ENCODE measurements at places on chromosomes 6 and 20.

GRCh38 chr6:153328194-153328593 is 197.1 kb upstream of the RGS17 start:
- no peak for DNase-seq

GRCh38 chr6:113376847-113377165 is 480.3 kb upstream of the MARCKS start:
- DNase-seq, result no peak

GRCh38 chr6:148528292-148528691 is 185.7 kb downstream of the SASH1 start:
- no peak for DNase-seq

DNA sequence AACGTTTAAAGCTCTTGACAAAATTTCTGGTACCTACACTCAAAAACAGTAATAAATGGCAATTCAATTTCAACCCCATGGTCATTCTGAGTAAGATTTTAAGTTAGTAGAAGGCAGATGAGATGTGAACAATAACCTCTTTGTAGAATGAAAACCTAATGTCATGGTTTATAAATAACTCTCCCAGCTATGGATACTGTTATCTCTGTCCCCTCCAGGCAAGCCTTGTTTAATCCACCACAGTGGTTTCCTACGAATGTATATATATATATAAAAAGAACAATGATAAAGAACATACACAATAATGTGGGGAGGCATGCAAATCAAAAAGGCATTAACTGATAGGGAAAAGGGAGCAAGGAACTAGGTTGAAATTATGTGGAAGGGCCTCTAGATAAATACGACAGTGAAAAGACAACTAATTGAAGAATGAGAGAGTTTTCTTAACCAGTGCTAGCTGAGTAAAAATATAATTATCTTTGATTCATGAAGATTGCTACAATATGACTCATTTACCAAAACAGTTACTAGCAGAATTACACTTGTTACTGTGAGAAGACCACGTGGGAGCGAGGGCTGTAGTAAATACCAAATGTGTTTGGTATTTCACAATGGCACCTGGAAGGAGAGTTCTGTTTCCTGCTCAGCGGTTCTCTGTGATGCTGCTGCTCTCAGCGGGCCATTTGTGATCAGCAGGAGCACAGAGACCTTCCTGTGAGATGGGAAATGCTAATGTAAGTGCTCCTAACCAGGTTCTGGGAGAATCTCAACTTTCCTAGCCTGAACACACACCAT is 173.7 kb downstream of the MBOAT1 start:
- DNase-seq, result no peak

GRCh38 chr6:150685860-150686259 is 86.2 kb downstream of the PLEKHG1 start:
- DNase-seq, result no peak

- no peak for DNase-seq
Measured at GRCh38 chr6:81875782-81876293, 123.4 kb upstream of the TENT5A start.

DNA sequence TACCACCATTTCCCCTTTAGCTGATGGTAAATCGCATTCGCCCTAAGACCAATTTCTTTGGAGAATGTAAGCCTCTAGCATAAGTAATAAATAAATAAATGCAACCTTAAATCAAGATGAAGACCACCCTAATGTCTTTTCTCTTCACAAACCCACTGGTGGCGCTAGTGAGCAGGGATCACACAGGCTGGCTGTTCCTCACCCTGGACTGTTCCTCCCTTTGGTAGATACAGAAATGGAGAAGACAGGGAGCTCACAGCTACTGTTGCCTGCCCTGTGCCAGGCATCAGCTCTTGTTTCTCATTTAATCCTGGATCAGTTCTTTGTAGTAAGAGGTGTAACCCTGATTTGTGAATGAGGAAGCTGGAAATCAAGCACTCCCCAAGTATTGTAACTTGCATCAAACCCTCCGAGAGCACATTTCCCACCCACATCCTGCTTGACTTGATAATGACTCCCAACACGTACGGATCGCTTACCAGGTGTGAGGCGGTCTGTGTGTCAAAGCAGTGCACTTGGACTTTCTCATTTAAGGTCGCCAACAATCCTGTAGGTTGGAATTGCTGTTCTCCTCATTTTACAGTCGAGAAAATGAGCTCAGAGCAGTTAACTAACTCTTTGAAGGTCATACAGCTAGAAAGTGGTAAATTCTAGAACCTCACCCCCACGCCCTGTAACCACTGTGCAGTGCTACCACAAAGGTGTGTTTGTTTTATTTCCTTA is 236.1 kb downstream of the TSHZ2 start:
- DNase-seq, result no peak

- DNase-seq, result no peak
Measured at GRCh38 chr6:135211306-135211702, 30.2 kb downstream of the MYB start.

DNA sequence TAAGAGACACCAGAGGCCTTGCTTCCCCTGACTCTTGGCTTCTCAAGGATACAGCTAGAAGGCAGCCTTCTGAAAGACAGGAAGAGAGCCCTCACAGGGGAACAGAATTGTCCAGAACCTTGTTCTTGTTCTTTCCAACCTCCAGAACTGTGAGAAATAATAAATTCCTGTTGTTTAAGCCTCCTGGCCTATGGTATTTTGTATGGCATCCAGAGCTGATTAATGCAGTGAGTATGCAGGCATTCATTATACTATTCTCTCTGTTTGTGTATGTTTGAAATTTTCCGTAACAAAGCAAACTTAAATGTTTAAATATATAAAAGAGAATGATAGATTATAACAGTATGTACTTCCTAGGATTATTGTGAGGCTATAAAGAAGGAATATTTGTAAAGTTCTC is 903.4 kb upstream of the FLRT3 start:
- DNase-seq, result no peak

GRCh38 chr20:21105429-21106170 is 558 bp downstream of the LINC00237 start:
- no peak for DNase-seq

DNA sequence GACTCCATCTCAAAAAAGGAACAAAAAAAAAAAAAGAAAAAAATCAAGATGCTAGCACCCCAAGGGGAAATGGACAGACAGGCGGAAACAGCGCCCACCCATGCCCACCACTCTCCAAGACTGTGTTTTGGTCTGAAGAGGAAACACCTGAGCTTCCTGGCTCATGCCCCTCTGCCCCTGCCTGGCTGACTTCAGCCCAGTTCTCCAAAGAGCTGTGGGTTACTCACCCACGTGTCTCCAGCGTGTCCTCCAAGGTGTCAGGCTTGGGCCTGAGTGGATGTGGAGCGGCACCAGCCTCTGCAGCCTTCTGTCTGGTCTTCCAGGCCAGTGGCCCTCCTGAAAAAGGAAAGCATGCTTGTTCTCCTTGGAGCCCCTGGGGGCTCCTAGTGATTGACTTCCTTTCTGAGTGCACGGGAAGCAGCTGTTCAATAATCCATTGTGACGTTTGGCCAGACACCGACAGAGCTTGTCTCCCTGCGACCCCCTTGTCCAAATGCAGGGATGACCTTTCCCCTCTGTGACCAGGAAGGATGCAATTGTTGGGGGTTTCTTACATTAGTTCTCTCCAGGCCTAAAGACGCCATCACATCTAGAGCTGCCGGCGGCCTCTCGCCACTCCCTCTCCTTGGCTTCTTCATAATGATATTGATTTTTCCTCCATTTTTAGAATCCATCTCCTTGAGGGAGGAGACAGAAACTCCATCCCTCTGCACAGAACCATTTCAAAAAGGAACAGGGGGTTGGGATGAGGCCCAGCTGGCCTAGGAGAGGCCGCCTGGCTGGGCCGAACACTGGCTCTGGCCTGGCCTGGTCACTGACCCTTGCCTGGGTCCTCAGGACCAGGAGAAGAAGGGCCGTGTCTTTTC is 58.4 kb downstream of the ADNP start:
- DNase-seq, result no peak

DNA sequence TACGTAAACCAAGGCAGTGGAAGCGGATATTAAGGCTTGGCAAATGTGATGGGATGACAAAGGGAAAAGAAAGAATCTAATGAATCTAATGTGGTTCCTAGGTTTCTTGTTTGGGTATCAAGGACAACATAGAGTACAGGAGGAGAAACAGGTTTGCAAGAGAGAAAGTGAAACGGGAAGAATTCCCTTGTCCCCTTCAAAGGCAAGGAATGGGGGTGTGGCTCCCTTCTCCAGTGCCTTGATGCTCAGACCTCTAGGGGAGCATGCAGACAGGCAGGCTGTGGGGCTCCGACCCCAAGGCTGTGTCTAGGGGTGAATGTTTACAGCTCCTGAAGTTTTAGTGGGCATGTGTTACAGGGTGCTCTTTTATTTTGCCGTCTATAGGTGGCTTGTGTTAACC is 317.5 kb upstream of the HSF2 start:
- no peak for DNase-seq

GRCh38 chr6:136720045-136720770 is 72.1 kb downstream of the MAP3K5 start:
- DNase-seq, result no peak

- DNase-seq, result no peak
Measured at GRCh38 chr6:111238464-111239119, 151.3 kb downstream of the SLC16A10 start.

Data from omental fat pad (tissue), 4 donors.